Ascending aorta (tissue), 2 donors: ENCODE measurements at places on chromosomes 2 and 18. TPM values are rescaled to one million over a fixed set of nuclear protein-coding genes. Genes with fewer than 3 reads are reported as not detected.

The RAMP1 gene
- 191 TPM for total RNA-seq

The MAP3K19 gene
- total RNA-seq: not detected

The PPP1R1C gene
- not detected for total RNA-seq

The IL1B gene
- not detected for total RNA-seq

DNA sequence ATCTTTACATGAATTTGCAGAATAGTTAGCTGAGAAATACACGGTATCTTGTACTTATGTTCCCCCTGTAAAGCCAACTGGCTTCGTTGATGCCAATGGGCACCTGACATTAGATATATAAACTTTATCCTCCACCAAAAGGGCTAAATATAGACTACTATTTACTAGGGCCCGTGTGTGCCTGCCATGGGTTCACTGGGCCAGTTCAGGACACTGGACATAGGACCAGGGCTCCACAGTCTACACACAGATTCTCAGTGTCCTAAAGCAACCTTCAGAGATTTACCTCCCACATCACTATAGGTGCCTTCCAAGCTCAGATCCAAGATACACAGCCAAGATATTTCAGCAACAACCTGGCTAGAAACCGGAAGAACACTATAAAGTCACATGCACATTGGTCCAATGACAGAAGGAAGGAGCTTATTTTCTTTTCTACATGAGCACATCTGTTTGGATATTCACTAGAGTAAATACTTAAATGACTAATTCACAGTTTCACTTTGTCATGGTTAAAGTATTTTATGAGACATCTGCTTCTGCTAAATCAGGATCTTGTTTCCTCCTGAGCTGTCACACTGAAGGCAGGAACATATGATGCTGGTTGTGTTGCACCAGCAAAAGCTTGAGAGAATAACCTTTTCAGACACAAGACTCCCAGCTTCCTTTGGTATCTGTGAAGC, 95.1 kb downstream of the MYO5B start:
- DNase-seq: no peak
- peak overlapping the region; percentile 1 for H3K27ac ChIP-seq
- H3K27me3 ChIP-seq: no peaks in the 10 kb centered on the region
- H3K4me1 ChIP-seq: peaks cover 6% of the 10 kb centered on the region
- H3K36me3 ChIP-seq: no peaks in the 10 kb centered on the region
- H3K4me3 ChIP-seq: no peak overlapping the region

- H3K27me3 ChIP-seq: no peaks in the 10 kb centered on the region
- H3K4me3 ChIP-seq: no peak overlapping the region
- H3K27ac ChIP-seq: peak overlapping the region; percentile 85
- no peak for DNase-seq
- peaks cover 37% of the 10 kb centered on the region for H3K4me1 ChIP-seq
Observed at GRCh38 chr2:9262671-9263171, 56.1 kb downstream of the ASAP2 start.

DNA sequence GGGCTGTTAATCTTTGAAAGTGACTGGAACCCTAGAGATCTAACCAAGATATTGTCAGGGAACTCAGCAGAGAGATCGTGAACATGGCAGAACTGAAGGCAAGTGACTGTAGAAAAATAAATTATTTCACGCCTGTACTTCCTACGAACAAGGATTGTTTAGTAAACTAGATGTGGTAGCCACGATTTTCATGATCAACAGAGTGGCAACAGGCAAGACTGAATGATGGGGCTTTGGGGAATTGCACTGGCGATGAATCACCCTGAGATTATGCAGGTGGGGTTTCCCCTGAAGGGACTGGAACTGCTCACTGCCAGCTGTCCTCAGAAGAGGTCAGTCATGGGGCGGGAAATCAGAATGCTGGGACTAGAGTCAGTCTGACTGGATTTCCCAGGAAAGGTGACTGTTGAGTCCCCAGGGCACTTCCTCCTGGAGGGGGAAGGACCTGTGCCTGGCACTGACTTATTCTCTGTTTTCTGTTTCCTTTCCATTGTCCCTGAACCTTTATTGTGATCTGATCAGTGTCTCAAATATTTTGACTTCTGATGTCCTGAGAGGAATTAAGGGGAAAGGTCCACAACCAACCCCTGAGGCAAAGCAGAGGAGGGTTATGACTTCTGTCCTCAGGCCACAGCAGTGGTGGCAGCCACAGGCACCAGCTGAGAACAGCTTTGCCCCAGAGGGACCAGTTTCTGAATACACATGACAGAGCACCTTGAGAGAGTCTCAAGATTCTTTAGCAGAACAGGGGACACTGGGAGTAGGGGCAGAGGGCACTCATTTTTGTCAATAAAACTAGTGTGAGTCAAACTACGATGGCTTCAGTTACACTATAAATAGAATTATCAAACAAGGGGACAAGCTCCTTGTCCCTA, 70.0 kb downstream of the NAB1 start:
- no peak for DNase-seq
- no peaks in the 10 kb centered on the region for H3K36me3 ChIP-seq
- H3K4me3 ChIP-seq: no peak overlapping the region
- H3K27ac ChIP-seq: no peak overlapping the region
- H3K4me1 ChIP-seq: no peaks in the 10 kb centered on the region

DNA sequence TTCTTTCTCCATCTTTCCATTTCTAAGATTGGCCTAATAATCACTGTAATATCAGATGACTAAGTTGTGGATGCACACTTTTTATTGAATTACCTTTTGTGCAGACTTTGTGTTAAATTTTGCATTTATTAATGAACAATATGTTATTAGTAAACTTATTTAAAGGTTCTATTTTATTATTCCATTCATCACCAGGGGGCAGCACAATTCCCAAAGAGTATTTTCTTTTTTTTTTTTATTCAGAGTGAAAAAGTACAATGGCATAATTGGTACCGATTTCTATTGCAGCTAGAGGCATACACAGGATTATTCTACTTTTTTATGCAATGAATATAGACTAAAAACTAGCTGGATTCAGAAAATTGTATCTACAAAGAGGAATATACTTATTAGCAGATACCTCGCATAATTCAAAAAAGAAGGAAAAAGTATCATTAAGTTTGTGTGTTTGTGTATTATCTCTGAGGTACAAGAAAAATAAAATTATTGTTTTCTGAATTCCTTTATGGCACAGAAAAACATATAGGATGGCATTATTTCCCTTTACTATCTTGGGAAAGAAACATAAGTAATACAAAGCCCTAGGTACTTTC, 390.6 kb downstream of the ERBB4 start:
- peaks cover 7% of the 10 kb centered on the region for H3K4me1 ChIP-seq
- no peaks in the 10 kb centered on the region for H3K27me3 ChIP-seq
- no peak for DNase-seq
- H3K4me3 ChIP-seq: no peak overlapping the region
- no peaks in the 10 kb centered on the region for H3K36me3 ChIP-seq
- no peak overlapping the region for H3K27ac ChIP-seq

- H3K4me3 ChIP-seq: no peak overlapping the region
- no peaks in the 10 kb centered on the region for H3K4me1 ChIP-seq
- no peak overlapping the region for H3K27ac ChIP-seq
- no peak for DNase-seq
Observed at GRCh38 chr2:222203041-222203440, 95.8 kb downstream of the PAX3 start.

GRCh38 chr18:24432618-24433017, 6.1 kb downstream of the IMPACT start:
- DNase-seq: no peak
- H3K4me1 ChIP-seq: peaks cover 2% of the 10 kb centered on the region
- peaks cover 7% of the 10 kb centered on the region for H3K36me3 ChIP-seq
- no peaks in the 10 kb centered on the region for H3K27me3 ChIP-seq
- no peak overlapping the region for H3K4me3 ChIP-seq

GRCh38 chr18:49052891-49053644, 102.3 kb upstream of the SMAD7 start:
- DNase-seq: no peak
- H3K36me3 ChIP-seq: no peaks in the 10 kb centered on the region
- H3K27me3 ChIP-seq: no peaks in the 10 kb centered on the region
- H3K4me1 ChIP-seq: peaks cover 8% of the 10 kb centered on the region

GRCh38 chr2:71619230-71619741, 165.9 kb downstream of the DYSF start:
- DNase-seq: peak; percentile 61
- no peaks in the 10 kb centered on the region for H3K36me3 ChIP-seq
- no peaks in the 10 kb centered on the region for H3K4me1 ChIP-seq
- H3K27me3 ChIP-seq: no peaks in the 10 kb centered on the region
- H3K4me3 ChIP-seq: no peak overlapping the region

DNA sequence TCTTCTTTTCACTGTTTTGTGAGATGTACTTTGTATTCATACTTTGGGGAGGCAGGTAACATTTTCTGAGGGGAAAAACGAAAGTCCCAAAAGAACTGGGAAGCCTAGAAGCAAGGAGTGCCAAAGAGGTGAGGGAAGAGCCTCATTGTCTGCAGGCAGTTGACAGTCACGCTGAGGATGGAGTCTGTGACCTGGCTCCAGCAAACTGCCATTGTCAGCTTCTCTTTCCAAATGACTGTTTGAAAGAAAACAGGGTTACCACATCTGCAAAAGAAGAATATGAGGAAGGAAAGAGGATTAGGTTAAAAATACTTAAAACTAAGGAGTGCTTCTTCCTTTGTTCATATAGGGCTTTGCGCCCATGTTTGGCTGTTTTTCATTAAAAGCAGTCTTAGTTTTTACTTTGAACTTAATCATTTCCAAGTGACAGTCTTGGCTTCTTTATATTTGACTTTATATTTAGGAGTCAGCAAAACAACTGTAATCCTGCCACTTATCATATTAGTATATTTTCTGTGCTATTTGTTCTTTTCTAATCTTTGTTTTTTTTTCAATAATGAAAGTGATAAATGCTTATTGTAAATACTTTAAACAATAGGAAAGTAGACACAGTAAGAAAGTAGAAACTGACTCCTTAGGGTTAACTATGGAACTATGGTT, 35.0 kb downstream of the CERS6 start:
- H3K27me3 ChIP-seq: no peaks in the 10 kb centered on the region
- no peak overlapping the region for H3K27ac ChIP-seq
- no peak overlapping the region for H3K4me3 ChIP-seq
- no peak for DNase-seq
- peaks cover 7% of the 10 kb centered on the region for H3K4me1 ChIP-seq

GRCh38 chr2:182594286-182594685, 121.8 kb upstream of the DNAJC10 start:
- H3K27me3 ChIP-seq: no peaks in the 10 kb centered on the region
- no peaks in the 10 kb centered on the region for H3K36me3 ChIP-seq
- no peak overlapping the region for H3K27ac ChIP-seq
- no peak for DNase-seq
- H3K4me1 ChIP-seq: no peaks in the 10 kb centered on the region

GRCh38 chr2:189662669-189663226, 1.5 kb downstream of the ASNSD1 start:
- H3K4me1 ChIP-seq: peaks cover 28% of the 10 kb centered on the region
- H3K36me3 ChIP-seq: peaks cover 17% of the 10 kb centered on the region
- no peak for DNase-seq
- no peaks in the 10 kb centered on the region for H3K27me3 ChIP-seq
- peak overlapping the region; percentile 75 for H3K4me3 ChIP-seq

DNA sequence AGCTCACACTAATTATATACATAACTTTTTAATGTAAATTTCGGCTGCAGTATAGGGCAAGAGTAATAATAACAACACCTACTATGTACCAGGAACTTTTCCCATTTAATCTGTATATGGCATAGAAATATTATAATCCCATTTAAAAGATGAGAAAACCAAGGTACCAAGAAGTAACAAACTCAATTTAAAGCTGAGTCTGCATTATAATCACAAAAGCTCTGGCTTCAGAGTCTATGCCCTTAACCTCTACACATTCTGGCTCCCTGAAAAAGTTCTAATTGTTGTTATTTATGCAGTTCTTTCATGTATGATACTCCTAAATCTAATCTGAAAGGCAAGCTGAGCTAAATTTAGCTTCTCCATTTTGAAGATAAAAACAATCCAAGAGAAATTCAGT, 1675.1 kb upstream of the NXPH2 start:
- no peak overlapping the region for H3K4me3 ChIP-seq
- DNase-seq: no peak
- no peaks in the 10 kb centered on the region for H3K27me3 ChIP-seq
- H3K4me1 ChIP-seq: no peaks in the 10 kb centered on the region
- H3K27ac ChIP-seq: peak overlapping the region; percentile 59
